Mesothelial cell of epicardium (in vitro differentiated cells): ENCODE measurements at places on chromosomes 16 and 17. TPM values are rescaled to one million over a fixed set of nuclear protein-coding genes. Genes with fewer than 3 reads are reported as not detected.

DNA sequence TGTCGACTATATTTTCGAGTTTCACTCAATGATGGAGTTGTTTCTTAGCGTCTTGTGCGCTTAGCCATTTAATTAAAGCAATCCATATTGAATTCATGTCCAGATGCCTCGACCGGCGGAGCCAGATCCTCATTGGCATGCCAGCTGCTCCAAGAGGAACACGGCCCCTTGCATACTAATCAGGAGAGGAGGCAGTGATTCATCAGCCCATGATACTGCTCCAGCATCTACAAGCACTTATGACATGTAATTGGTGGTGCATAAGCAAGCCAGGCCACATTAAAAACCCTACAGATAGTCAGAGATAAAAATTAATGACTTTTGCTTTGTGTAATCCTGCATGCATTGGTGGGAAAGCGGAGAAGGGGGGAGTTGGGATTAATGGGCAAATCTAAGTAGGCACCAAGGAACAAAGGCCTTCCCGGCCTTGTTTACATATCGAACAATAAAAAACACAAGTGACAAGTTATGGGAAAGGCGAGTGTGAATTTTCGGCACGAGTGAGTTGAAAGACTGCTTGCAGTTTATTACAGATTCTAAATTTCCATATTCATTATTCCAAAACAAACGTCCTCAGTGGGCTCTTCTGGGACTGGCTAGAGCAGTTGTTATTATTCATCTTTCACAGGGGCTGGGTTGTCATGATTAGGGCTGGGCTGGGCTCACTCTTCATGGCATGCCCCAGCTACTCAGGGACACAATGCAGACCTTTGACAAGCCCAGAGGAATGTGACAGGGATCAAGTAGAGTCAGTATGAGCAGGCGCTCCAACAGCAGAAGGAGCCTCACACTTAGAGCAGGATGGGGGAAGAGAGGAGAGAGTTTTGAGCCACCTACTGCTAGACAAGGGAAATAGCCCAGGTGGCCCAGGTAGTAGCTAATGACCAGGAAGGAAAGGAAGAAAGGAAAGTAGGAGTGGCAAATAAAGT, 281.7 kb upstream of the ZFHX3 start:
- DNase-seq, result no peak
- H3K4me3 ChIP-seq, result no peak overlapping the region
- no peaks in the 10 kb centered on the region for H3K4me1 ChIP-seq
- H3K27ac ChIP-seq, result no peak overlapping the region
- no peaks in the 10 kb centered on the region for H3K36me3 ChIP-seq
- peaks cover 6% of the 10 kb centered on the region for H3K27me3 ChIP-seq

DNA sequence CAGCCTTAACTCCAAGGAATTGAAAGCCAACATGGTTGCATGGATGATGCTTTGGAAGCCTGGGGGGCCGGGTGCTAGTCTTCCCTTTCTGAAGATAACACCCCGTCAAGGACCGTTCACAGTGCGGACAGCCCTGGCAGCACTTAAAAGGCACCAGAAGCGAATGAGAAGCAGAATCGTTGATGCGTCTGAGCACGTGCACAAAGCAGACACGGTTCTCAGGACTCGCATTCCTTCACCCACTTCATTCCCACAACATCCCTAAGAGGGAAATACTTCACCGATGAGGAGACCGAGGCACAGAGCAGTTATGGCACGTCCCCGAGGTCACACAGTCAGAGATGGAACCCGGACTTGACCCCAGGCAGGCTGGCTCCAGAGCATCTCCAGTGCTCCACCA, 14.2 kb downstream of the TRPV1 start:
- peaks cover 3% of the 10 kb centered on the region for H3K36me3 ChIP-seq
- H3K4me3 ChIP-seq, result no peak overlapping the region
- H3K27ac ChIP-seq, result peak overlapping the region; percentile 82

- H3K27ac ChIP-seq, result no peak overlapping the region
- no peak for DNase-seq
- no peaks in the 10 kb centered on the region for H3K4me1 ChIP-seq
- H3K27me3 ChIP-seq, result no peaks in the 10 kb centered on the region
- H3K36me3 ChIP-seq, result no peaks in the 10 kb centered on the region
- H3K4me3 ChIP-seq, result no peak overlapping the region
Observed at GRCh38 chr16:12329246-12329995, 352.9 kb downstream of the SNX29 start.

GRCh38 chr17:17712268-17712924, 31.1 kb downstream of the RAI1 start:
- no peak overlapping the region for H3K4me3 ChIP-seq
- H3K27me3 ChIP-seq, result no peaks in the 10 kb centered on the region
- no peak for DNase-seq
- peaks cover 3% of the 10 kb centered on the region for H3K36me3 ChIP-seq

GRCh38 chr16:27317738-27318391, 4.1 kb downstream of the IL4R start:
- H3K4me3 ChIP-seq, result no peak overlapping the region
- H3K4me1 ChIP-seq, result peaks cover 2% of the 10 kb centered on the region
- no peak for DNase-seq
- no peaks in the 10 kb centered on the region for H3K36me3 ChIP-seq
- H3K27ac ChIP-seq, result no peak overlapping the region

DNA sequence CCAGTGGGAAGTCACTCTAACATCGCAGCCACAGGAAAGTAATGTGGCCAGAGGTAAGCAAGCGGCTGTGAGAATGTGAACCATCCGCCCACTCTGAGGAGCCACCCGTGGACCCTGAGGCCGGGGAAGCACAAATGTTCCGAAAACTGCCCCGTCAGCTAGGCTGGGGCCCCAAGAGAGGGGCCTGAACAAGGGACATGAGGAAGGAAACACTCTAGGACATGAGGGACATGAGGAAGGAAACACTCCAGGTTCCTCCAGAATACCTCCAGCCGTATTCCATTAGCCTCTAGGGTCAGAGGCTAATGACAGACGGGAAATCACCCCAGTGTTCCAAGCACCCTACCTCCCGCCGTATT, 317 bp downstream of the TEFM start:
- H3K36me3 ChIP-seq, result peaks cover 9% of the 10 kb centered on the region
- no peaks in the 10 kb centered on the region for H3K27me3 ChIP-seq
- no peak for DNase-seq
- peak overlapping the region; percentile 98 for H3K27ac ChIP-seq
- peak overlapping the region; percentile 93 for H3K4me3 ChIP-seq
- H3K4me1 ChIP-seq, result peaks cover 11% of the 10 kb centered on the region

The TELO2 gene
- total RNA-seq, result 66.7 to 70.2 TPM (median 69.8 TPM) in 3 replicates

The CDC42EP4 gene
- 68.4 to 71.3 TPM (median 70.3 TPM) in 3 replicates for total RNA-seq

The GPR179 gene
- total RNA-seq, result 0.22 to 0.77 TPM (median 0.25 TPM) in 3 replicates
